Activated CD4-positive, alpha-beta T cell treated with anti-CD3 and anti-CD28 coated beads for 4 hours (primary cell): ENCODE measurements at places on chromosomes 6 and 20.

- DNase-seq = no peak
Observed at GRCh38 chr6:12327391-12327790, 37.2 kb downstream of the EDN1 start.

DNA sequence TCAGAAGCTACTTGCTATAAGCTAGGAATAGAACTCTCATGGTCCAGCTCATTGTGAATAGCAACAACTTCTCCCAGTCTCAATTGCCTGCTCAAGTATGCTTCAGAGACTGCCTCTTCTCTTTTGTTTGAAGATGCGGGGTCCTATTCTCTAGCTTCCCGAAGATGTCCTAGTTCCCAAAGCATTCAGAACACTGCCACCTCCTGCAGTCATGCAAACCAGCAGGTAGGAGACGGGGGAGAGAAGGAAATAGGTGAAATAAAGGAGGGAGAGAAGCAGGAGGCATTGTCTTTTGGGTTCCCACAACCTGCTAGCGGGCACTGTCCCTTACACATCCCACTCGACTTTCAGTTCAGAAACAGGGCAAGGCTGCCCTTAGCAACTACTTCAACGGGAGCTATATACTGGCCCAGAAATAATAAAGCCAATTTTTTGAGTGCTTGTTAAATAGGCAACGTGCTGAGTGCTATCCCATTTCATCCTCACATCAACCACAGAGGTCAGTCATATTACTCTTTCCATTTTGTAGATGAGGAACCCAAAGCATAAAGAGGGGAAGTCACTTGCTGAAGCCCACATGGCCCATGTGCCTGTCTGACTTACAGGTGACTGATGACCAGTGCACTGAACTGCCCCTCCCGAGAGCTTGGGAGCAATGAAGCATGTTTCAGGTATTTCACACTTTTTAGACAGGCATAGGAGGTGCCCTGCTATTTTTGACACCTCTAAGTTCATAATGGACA, 61.9 kb upstream of the ATXN1 start:
- DNase-seq = no peak

- no peak for DNase-seq
Observed at GRCh38 chr6:33812669-33813068, 8.9 kb upstream of the MLN start.

DNA sequence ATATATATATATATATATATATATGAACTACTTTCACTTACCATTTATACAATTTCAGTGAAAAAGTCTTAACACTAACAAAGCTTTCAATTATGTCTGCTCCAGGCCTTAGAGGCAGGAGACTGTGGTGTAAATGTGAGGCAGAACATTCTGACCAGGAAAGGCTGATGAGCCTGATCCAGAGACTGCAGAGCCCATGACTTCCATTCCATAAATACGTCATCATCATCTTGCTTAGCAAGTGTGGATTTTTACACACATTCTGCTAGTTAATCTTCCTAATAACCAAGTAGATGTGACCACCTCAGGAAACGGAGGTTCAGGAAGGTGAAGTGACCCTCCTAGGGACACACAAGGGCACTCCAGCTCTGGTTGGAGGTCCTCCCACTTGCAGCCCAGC, 14.9 kb downstream of the TRERF1 start:
- no peak for DNase-seq

DNA sequence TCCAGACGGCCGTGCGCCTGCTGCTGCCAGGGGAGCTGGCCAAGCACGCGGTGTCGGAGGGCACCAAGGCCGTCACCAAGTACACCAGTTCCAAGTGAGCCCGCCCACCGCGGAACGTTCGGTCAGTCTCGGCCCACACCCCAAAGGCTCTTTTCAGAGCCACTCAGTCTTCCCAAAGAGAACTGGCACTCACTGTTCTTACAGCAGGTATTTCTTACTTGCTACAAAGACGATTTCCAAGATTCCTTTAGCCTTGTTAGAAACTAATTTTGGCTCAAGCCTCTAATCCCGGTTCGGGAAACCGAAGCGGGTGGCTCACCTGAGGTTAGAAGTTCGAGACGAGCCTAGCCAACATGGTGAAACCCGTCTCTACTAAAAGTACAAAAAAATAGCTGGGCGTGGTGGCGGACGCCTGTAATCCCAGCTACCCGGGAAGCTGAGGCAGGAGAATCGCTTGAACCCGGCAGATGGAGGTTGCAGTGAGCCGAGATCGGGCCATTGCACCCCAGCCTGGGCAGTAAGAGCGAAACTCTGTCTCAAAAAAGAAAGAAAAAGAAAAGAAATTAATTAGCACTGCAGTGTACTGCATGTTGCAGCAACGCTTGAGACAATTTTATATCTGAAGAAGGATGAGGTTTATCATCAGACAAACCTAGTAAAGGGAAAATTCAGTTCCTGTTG, 73.1 kb downstream of the OR2B2 start:
- no peak for DNase-seq

GRCh38 chr6:5191222-5191621, 69.5 kb downstream of the LYRM4 start:
- DNase-seq = no peak

- no peak for DNase-seq
Observed at GRCh38 chr6:155408981-155409380, 46.7 kb downstream of the NOX3 start.

DNA sequence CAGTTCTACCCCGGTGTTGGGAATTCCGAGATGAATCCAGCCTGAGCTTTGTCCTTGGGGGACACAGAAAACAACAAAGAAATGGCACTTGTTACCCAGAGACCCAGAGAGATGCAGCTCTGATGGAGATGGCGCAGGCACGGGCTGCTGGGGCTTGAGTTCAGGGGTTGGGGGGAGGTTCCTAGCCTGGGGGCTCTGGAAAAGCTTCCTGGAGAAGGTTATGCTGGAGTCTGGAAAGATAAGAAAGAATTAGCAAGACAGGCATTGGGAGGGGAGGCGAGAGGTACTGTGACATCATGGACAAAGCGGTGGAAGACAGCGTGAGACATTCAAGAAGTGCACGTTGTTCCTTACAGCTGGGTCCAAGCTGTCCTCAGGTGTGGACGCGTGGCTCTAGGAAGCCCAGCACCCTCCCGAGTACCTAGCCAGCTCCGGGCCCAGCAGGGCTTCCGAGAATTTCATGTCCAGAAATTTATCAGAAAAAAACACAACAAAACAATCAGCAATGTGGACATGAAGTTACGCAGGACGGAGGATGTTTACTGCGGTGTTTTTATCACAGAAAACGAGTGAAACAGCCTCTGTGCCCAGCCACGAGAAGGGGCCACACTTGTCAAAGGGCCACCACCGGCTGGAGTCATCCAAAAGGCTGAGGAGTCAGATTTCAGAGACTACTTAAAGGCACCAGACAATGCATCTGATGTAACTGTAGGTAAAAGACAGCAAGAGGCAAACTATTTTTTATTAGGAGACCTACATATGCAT, 39.5 kb downstream of the C20orf203 start:
- DNase-seq = no peak

GRCh38 chr6:162387718-162388382, 339.7 kb downstream of the PRKN start:
- DNase-seq = no peak

DNA sequence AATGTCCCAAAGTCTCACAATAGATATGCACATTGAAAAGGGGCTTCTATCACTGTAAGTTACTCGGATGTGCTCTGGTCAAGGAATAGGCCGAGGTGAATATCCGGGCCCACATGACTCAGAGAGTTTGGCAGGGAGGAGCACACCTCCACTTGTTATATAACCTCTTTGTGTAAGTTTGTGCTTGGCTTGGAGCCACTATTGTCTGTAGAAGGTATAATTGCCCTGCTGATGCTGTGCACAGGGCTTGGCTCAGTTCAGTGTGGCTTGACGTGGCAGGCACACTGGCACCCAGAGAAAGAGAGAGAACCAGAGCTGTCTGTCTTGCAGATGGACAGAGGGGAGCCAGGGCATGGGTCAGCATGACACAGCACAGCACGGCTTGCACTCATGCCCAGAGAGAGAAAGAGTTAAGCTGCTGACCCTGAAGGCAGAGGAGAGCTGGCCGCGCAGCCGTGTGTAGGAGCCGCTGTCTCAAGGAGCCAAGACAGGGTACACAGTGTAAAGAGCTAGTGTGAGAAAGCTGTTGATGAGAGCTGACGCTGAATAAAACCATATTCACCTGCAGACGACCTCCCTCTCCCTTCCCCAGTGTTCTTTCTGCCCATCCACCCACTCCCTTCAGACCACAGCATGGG, 482.5 kb downstream of the C6orf118 start:
- no peak for DNase-seq

DNA sequence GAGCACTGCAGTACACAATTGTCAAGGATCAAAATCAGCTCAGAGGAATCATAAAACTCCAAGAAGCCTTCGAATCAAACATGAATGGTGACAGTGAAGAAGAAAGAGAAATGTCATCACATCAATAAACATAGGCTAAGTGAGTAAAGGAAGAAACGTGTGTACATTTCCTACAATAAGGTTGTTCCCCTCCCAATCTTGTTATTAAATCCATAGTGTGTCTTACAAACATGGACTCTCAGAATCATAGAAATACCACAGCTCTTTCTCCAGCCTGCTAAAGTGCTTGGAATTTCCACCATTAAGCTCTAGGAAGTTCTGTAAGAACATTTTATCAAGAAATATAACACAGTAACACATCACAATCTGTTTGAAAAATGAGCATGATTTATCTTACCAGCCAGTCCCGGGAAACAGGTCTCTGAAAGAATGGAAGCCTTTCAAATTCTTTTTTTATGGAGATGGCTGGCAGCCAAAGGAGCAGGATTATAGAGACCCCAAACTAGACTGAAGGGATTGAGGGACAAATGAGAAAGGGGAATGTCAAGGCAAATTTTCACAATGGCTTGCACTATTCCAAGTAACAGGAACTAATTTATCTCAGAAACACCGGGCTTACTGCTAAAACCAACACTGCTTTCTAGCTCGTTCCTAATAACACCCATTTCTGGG, 4.5 kb upstream of the TNFAIP3 start:
- no peak for DNase-seq

- no peak for DNase-seq
Observed at GRCh38 chr20:53941680-53942471, 128.5 kb downstream of the BCAS1 start.

DNA sequence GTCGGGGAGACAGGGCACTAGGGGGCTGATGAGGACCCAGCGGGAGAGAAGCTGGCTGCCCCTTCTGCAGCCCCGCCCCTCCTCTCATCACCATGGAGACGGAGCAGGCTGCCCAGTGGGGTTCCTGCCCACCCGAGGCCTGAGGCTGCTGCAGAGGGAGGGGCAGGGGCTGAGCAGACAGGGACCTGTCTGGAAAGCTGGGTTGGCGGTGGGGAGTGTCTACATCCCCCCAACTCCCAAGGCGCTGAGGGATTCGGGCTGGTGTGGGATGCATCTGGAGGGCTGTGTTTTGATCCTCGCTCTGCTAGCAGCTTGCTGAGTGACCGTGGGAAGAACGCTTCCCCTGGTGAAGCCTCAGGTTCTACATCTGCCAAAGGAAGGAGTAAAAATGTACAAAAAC, 1.2 kb upstream of the BPI start:
- DNase-seq = no peak

DNA sequence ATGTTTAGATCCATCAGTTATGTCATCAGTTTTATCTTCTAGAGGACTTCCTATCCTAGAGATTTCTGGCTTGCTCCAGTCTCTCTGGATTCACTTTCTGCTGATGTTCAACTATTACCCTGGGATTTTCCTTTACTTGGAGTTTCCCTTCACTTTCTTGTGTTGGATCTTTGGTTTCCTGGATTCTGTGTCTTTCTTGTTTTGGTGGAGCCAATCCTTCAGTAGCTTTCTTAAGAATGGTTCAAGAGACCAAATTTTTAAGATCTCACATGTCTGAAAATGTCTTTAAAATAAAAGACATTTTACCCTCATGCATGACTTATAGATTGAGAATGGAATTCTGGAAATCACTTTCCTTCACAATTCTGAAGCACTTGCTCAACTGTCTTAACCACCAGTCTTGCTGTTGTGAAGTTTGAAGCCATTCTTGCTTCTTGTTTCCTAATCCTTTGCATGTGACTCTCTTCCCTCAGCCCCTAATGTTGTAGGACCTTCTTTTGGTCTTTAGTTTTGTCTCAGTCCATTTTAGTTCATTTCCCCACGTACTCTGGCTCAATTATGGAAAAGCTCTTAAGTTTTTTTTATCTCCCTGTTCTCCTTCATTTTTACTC, 87.9 kb downstream of the ARID1B start:
- no peak for DNase-seq

GRCh38 chr6:20399518-20399917, 2.2 kb upstream of the E2F3 start:
- DNase-seq = no peak

DNA sequence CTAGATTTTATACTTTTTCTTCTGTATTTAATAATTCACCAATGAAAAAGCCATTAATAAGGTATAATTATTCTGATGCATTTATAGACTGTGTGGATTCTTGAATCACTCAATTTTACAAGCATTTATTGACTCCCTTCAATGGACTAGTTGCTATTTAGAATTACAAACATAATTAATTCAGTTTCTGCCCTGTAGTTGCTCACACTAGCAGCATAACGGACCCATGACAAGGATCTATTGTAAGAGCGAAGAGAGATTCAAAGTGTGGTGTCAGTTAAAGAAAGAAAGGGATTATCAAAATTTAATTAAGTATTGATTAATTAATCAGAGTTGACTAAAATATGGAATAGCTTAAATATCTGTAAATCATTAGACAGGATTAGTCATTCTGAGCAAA, 602.6 kb upstream of the PTCHD4 start:
- DNase-seq = no peak

GRCh38 chr20:40241596-40242343, 447.3 kb downstream of the MAFB start:
- no peak for DNase-seq

DNA sequence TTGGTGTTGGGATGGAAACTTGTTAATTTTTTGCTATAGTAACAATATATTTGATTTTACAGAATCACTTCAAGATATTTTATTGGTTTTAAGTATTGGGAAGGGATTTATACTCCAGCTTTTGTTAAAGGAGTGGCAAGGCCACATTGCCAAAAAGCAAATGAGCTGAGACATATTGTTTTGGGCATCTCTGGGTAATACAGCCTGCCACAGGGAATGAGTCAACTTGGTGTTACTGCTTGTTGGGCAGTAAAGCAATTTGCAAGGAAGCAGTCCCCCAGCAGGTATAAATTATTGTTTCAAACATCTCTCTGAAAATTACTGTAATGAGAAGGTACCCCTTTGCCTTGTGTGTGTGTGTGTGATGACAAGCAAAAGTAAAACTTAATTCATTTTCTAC, 868.3 kb upstream of the FLRT3 start:
- no peak for DNase-seq

DNA sequence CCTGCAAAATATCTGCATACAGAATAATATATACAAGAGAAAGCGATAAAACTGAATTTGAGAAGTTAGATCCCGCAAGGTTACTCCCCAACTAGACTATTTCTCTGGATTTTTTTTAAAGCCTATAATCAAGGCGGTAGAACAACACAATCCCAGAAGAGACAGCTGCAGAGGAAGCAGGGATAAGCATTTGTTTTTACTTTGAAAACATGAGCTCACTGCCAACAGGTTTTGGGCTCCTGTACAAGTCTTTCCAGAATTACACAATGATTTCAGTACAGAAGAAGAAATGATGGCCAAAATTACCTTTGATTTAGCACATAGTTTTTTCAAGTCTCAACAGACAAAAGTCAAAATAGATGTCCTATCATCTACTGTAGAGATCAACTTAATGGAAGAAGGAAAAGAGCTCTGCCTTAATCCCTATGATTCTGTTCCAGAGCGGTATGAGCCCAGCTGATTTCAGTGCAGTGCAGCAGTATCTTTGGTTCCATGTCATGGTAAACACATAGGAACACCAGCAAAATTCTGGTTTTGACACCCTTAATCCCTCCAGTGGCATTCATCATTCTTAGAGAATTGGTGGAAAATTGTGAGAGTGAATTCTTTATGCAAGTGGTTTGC, 304.3 kb downstream of the HDGFL1 start:
- no peak for DNase-seq
